ENCODE measurements at places on chromosomes 13 and 19.

GRCh38 chr19:41437944-41438574, 1.7 kb downstream of the DMAC2 start:
- DNase-seq, result no peak

DNA sequence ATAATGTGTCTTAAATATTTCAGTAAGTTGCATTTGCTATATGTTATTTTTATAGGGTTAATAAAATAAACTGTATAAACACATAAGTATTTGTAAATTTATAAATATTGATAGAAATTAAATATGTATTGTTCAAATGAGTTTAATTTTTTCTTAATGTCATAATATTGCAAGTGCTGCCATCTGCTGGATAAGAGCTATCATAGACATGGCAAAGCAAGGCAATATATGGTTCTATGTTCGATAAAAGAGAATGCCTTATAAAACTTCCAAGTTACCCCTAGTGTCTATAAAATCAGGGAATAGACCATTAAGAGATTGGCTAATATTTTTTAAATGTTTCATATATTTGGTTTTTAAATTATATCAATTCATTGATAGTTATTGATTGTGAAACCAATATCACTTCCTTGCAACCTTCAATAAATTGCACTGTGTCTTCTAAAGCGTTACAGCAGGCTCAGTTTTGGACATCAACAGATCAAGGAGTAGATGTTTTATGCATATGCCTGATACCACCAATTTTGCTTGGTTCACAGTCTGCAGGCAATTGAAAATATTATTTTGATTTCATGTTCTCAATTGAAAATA, 29.0 kb upstream of the SLITRK6 start:
- DNase-seq, result no peak

- no peak for DNase-seq
These were observed 18.5 kb downstream of the ZNF791 start for GRCh38 chr19:12629215-12629614.

DNA sequence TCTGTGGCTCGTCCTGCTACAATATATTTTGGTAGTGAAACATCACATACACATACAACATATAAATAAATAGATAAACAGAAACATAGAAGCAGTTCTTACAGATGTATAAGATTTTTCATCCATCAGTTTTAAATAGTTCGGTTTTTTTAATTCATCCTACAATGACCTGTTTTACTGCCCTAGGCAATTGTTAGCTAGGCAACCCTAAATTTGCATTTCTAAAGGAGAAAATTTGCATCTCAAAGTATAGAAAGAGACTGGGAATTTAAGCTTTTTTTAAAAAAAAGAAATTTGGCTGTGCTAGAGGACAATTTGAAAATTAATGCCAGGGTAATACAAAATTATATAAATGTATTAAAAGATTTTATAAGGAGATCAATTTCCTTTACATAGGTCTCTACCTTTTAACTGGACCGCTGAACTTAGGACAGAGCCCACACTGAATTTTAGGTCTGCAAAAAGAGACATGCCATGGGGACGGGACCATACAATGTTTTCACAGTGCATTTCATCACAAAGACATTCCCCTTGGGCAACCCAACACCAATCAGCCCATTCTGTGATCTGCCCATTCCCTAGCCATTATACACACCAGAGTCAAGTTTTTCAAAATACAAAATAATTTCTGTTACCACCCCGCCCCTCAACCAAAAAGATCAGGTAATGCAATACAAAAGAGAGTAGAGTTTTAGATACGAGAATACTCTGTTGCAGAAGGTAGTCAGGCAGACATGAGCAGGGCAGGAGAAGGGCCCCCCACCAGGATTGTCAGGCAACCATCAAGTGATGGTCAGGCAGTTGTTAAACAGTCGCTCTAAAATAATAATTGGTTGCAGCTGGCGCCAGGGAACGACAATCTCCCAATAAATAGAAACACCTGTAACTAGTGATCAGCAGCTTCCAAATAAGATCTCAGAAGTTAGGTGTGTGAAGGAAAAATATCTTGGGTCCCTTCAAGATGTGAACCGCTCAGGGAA, 299.7 kb upstream of the SGCG start:
- no peak for DNase-seq

DNA sequence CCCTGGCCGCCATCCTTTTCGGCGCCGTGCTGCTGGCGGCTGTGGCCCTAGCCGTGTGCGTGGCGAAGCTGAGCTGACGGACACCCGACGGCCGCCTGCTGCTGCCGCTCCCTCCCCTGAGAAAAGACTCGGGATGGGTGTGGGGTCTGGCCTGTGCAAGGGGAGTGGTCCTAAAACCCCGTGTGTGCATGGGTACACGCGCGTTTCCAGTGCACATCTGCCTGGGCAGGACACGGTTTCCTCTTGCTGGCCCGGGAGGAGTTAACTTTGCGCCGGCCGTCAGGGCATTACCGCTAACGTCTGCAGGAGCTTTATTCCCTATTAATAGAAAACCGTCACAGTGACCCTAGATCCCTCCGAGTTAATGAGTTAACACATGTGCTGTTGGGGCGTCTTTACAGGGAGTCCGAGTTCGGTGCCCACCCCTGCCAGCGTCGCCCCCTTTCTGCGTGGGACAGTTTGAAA, 1.3 kb downstream of the RGS9BP start:
- no peak for DNase-seq

- DNase-seq, result no peak
These were observed 683.4 kb downstream of the PCDH9 start for GRCh38 chr13:66546534-66547379.

DNA sequence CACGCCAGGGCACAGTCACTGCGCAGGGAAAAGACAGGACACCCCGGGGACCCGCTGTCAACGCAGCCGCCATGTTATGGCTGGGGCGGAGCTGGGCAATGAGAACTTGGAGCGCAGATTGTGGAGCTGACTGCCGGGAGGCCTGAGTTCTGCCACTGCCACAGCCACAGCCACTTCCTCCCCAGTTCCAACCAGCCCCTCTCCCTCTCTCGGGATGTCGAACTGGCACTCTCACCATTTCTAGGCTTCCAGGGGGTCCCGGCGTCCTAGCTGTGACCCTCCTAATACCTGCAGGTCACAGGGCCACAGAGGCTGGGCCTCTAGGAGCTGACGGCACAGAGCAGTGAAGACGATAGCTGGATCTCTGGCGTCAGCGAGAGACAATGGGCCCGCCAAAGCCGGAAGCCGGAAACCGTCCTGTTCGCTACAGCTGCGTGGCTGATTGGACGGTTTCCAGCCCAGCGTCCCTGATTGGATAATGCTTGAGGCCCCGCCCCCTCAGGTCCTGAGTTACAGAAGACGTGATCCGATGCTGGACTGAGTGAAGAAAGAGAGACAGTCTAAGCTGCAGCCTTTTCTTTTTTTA, at the start of gene ZNF506:
Gene ZNF506, minus strand, starts transcription at position 385 of the 586 bp plus-strand sequence. Its CDS starts 147 bp downstream, at position 238.
- DNase-seq, result peak; percentile 98
